ENCODE measurements at places on chromosomes 12 and 14. TPM values are rescaled to one million over a fixed set of nuclear protein-coding genes. Genes with fewer than 3 reads are reported as not detected.

The ZDHHC17 gene
- 73.0 TPM for total RNA-seq

The CLEC6A gene
- not detected for total RNA-seq

The GALNT8 gene
- total RNA-seq, result under 0.01 TPM

The ALX1 gene
- 0.64 TPM for total RNA-seq

The ORAI1 gene
- total RNA-seq, result 9.7 TPM

The NANOG gene
- total RNA-seq, result not detected

The CIROP gene
- total RNA-seq, result not detected

The WDHD1 gene
- 9.0 TPM for total RNA-seq

The SCNN1A gene
- under 0.01 TPM for total RNA-seq

The KMT2D gene
- 37.1 TPM for total RNA-seq

The SLC25A21 gene
- total RNA-seq, result 0.97 TPM

The TOMM20L gene
- total RNA-seq, result not detected

The GDF3 gene
- total RNA-seq, result not detected

The IFI27L2 gene
- 94.1 TPM for total RNA-seq
